ENCODE measurements at places on chromosomes 12 and 14. TPM values are rescaled to one million over a fixed set of nuclear protein-coding genes. Genes with fewer than 3 reads are reported as not detected.

ANKS1B gene
- total RNA-seq = 1.2 TPM

ABCD2 gene
- 0.33 TPM for total RNA-seq

CLEC14A gene
- total RNA-seq = 2.4 TPM

DLK1 gene
- not detected for total RNA-seq

CACNA2D4 gene
- 0.87 TPM for total RNA-seq

ATL1 gene
- 10.0 TPM for total RNA-seq

CIROP gene
- 0.25 TPM for total RNA-seq

SLC2A3 gene
- total RNA-seq = 129 TPM

PLEKHG7 gene
- total RNA-seq = not detected

RPL10L gene
- not detected for total RNA-seq

Data from uterine smooth muscle cell (primary cell).